ENCODE measurements at places on chromosomes 6 and 20. TPM values are rescaled to one million over a fixed set of nuclear protein-coding genes. Genes with fewer than 3 reads are reported as not detected.

DNA sequence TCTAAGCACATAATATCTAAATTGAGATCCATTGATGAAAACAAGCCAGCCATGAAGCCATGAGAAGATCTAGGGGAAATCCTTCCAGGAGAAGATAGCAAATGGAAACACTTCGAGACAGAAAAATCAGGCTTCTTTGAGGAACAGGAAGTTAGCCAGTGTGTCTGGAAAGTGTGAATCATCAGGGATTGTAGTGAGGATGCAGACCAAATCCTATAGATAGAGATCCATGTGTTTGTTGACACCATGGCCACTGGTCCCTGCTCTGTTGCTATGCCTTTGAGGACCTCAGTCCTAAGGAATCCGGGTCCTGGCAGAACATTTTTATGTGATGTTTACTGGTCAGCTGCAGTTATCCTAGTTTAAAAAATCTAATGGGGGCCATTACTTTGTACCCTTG, 6.6 kb upstream of the ELOVL2 start:
- no peak for DNase-seq

GRCh38 chr6:138357928-138358327, 19.8 kb upstream of the SMIM28 start:
- DNase-seq: no peak

DNA sequence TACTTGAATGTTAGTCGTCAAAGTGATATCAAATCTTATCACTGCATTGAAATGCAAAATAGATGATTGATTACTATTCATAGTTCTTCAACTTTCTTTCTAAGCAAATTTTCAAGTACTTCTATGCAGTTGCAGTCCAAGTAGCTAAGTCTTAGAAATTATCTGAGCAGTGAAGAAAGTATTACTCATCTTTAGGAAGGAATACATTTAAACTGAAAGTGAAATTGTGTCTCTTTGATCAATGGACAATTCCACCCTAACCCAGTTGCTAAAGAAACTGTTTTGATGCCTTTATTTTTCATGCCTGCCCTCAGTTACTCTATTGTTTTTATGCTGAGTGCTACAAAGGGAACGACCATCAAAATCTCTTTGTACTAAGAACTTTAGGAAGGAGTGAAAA, 337.4 kb downstream of the GRIK2 start:
- DNase-seq: no peak

- no peak for DNase-seq
Observed at GRCh38 chr6:41509580-41509979, 36.6 kb upstream of the FOXP4 start.

Gene OR2J2
- not detected for polyA plus RNA-seq
